Activated CD4-positive, alpha-beta T cell treated with anti-CD3 and anti-CD28 coated beads, Interleukin-2, Interleukin-6, amounts not matched to agents 100 ng/mL and 50 ng/mL, durations not matched to agents 16 hours and 8 hours (primary cell): ENCODE measurements at places on chromosomes 3 and 15.

DNA sequence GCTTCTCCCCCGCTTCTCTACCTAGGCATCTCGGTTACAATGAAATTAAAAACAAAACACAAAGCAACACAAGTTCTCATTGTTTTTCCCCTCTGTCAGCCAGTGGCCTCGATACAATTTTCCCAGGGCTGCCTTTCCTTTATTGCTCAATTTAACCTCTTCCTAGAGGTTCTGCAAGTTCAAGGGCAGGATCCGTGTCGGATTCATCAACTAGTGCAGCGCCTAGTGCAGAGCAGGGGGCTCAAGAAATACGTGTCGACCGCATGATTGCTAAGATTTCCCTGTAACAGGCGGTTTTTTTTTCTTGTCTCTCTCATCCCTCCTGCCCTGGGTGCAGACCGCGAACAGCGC, 1.4 kb upstream of the BHLHE40 start:
- DNase-seq: no peak

DNA sequence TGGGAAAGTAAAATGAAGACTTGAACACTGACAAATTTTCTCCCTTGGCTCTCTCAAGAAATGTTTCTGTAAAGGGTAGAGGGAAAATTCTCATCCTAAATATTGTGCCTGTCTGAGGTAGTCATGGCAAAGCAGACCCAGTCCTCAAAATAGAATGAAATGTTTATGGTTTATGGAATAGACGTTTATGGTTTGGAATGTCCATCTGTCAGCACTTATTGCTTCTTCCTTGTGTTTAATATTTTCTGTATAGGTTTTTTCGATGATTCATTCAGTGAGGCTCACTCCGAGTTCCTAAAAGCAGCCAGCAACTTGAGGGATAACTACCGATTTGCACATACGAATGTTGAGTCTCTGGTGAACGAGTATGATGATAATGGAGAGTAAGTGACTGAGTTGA, 13.9 kb downstream of the ELL3 start:
- no peak for DNase-seq

DNA sequence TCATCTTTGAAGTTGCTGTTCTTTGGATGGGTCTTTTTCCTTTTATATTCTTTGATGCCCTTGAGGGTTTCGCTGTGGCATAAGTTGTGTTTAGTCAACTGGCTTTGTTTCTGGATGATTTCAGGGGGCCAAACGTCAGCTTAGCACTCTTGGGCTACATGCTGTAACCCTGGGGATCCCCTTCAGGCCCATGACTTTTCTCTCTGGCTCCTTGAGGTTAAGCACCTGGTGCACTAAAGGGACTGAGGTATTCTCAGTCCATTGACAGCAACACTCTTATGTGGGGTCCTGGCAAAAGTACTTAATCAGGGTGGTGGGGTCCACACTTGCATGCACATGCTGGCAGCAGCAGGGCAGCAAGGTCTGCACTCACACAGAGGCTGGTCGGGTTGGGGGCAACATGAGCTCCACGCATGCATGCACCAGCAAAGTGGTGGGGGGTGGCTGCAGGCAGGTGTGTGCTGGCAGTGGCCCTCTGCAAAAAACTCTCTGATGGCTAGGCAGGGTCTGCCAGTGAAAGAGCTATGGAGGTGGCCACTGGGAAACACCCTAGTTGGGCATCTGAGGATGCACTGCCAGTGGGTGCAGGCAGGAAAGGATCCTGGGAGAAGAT, 38.1 kb upstream of the CD200R1L start:
- no peak for DNase-seq

GRCh38 chr3:117700573-117701360, 991.2 kb downstream of the TUSC7 start:
- DNase-seq: no peak

GRCh38 chr3:16810593-16811367, 74.0 kb upstream of the PLCL2 start:
- no peak for DNase-seq

GRCh38 chr3:69462826-69463100, 76.9 kb upstream of the FRMD4B start:
- no peak for DNase-seq

DNA sequence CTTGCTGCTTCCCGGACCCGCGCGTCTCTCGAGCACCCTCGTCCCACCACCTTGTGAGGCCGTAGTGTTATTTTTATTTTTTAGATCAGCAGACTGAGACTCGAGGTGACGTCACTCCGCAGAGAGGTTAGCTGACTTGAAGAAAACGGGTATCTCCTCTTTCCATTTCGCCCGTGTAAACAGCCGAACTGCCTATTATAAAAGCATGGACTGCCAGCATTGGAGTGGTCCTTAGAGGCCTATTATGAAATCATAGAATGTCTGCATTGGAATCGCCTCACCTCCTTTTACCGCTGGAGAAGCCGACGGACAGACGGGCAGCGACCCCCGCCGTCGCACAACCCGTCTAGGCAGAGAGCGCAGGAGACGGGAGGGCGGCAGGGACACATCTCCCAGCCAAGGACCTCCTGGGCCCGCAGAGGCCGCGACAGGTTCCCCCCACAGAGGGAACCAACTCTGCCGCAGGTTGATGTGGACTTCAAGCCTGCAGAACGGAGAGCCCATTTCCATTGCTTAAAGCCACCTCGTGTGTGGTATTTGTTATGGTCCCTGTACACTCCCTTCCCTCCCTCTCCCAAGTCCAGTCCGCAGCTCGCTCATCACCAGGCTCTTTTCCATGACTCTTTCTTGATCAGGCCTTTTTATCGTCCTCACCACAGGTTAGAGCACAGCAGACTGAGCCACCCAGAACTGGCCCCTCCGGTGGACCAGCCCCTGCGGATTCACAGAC, 540 bp upstream of the PPP1R2 start:
- DNase-seq: no peak

- no peak for DNase-seq
These were observed 26.8 kb downstream of the MRPS25 start for GRCh38 chr3:15038306-15038705.
